Endothelial cell of umbilical vein (primary cell): ENCODE measurements at places on chromosomes 12 and 14. TPM values are rescaled to one million over a fixed set of nuclear protein-coding genes. Genes with fewer than 3 reads are reported as not detected.

LMNTD1 gene
- polyA plus RNA-seq = not detected in 2 replicates

RBM19 gene
- 13.2 and 15.2 TPM in 2 replicates for polyA plus RNA-seq

FAM234B gene
- polyA plus RNA-seq = 4.9 TPM in 2 replicates

CIT gene
- polyA plus RNA-seq = 13.3 and 14.1 TPM in 2 replicates

RAD9B gene
- polyA plus RNA-seq = 0.08 and 0.11 TPM in 2 replicates

AGAP2 gene
- 0.04 and 0.05 TPM in 2 replicates for polyA plus RNA-seq

SLCO1B1 gene
- not detected in 2 replicates for polyA plus RNA-seq

TFCP2 gene
- 7.1 and 10.2 TPM in 2 replicates for polyA plus RNA-seq

SERPINA5 gene
- polyA plus RNA-seq = 0.08 and 0.12 TPM in 2 replicates

RPGRIP1 gene
- polyA plus RNA-seq = not detected in 2 replicates

TRIM9 gene
- 0.02 TPM in 1 of 2 replicates, not detected in the other for polyA plus RNA-seq

KRT77 gene
- not detected in 2 replicates for polyA plus RNA-seq

KLHL33 gene
- polyA plus RNA-seq = not detected in 2 replicates

IKZF4 gene
- 2.5 and 3.4 TPM in 2 replicates for polyA plus RNA-seq

PRH1 gene
- polyA plus RNA-seq = 2.2 and 2.3 TPM in 2 replicates

RNF212B gene
- polyA plus RNA-seq = not detected in 2 replicates

- no peak for DNase-seq
These were observed 175.7 kb upstream of the DDHD1 start for GRCh38 chr14:53328841-53329240.

DNA sequence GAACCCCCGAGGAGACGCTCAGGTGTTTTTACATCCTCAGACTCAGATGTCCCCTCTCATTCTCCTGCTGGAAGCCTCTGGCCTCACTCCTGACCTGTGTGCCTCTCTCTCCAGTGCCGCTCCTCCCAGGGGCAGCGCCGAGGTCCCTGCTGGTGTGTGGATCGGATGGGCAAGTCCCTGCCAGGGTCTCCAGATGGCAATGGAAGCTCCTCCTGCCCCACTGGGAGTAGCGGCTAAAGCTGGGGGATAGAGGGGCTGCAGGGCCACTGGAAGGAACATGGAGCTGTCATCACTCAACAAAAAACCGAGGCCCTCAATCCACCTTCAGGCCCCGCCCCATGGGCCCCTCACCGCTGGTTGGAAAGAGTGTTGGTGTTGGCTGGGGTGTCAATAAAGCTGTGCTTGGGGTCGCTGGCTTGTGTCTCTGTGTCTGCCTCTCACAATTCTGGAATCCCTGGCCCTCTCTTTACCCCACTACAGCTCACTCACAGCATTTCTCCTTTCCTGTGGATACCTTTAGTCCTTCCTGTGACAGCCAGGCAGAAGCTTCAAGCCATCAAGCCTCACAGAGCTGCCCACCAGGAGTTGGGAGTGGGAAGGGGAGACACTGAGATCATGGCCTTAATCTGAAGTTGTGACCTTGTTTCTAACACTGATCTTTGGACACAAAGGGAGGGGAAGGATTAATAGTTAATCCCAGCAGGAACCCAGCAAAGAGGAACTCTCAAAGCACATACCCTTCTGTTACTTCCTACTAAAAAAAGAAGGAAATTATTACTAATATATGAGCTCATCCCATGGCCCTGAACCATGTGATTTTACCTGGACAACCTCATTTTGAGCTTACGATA is 1.1 kb upstream of the SOAT2 start:
- DNase-seq = no peak

- no peak for DNase-seq
These were observed 11.8 kb upstream of the HHIPL1 start for GRCh38 chr14:99633141-99633540.

- no peak for DNase-seq
These were observed 47.9 kb upstream of the NTF3 start for GRCh38 chr12:5384015-5384414.

DNA sequence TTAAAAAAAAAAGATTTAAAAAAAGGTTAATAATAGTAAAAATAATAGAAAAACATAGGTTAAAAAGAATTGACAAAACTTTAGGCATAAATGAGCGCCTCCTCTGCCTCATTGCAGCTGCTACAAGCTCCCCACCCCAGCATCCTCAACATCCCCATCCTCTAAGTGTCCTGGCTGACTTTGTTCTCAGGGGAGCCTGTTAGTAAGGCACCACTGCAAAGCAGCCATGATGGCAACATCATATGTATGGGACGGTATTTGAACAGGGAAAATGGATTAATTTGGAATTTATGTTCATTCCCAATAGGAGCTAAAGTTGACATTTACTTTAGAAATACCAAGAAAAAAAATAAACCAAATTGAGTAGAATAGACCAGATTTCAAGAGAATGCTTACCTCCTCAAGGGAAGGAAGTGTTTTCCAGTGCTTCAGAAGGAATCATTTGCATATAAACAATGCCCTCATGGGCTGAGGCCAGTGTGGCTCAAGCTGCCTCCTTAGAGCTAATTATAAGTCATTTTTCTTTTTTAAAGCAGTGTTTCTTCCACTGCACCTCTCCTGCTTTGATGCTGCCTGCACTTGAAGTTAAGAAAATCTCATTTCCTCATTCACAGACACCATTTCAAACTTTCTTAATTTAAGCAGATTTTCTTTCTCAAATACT is 59.6 kb downstream of the DACT1 start:
- no peak for DNase-seq

GRCh38 chr12:130953771-130954543 is at the start of gene ADGRD1:
TSS of gene ADGRD1 (plus strand) at chr12:130953907. CDS start at chr12:130954466, 559 bp downstream.
- DNase-seq = no peak

GRCh38 chr12:6145564-6145963 is 21.1 kb upstream of the VWF start:
- DNase-seq = peak; percentile 90

GRCh38 chr12:91250273-91250665 is 67.7 kb upstream of the DCN start:
- DNase-seq = no peak

- no peak for DNase-seq
These were observed 60.7 kb downstream of the SSPN start for GRCh38 chr12:26255893-26256645.

DNA sequence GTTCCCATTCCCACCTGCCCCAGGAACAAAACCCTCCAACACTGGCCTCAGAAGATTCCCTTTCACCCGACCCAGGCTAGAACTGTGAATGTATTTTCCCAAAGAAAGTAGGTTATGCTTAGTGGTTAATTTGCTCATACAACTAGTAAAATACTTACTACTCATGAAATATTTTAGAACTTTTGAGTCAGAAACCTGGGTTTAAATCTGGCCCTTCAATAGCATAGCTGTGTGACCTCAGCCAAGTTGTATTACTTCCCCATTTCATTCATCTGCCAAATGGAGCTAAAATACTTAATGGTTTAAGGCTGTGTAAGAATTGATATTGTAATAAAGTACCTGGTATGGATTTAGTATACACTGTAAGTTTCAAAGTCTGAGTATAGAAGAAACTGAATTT is 69.1 kb upstream of the DNM1L start:
- DNase-seq = no peak

DNA sequence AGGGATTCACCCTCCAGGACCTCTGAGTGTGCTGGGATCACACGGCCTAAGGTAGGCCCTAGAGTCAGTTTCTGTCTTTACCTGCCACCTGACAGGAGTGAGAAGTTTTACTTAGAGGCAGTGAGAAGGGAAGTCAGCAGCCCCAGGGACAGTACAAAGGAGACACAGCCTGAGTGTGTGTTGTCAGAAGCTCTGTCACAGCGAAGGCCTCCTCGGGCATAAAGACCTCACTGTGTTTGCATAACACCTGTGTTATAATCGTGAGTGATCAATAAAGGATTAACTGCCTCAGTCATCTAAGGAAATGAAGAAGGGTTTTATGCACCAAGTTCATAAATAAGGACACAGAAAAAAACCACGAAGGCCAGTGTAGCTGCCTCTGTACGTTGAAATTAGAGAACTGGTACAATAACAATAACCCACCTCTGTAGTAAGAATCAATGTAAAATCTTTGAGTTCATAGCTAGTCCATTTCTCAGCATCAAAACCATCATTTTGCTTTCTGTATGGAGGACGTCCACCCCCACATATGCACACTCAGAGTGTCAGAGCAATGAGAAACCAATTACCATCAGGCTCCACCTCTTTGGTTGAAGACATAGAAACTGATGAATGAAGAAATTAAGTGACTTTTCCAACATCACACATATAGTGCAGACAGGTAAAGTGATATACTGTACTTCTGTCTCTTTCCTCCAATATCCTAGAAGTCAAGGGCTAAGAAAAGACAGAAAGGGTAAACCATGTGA is 159.3 kb downstream of the DAD1 start:
- no peak for DNase-seq

GRCh38 chr12:110741341-110742095 is 1.2 kb downstream of the PPP1CC start:
- DNase-seq = peak; percentile 47

DNA sequence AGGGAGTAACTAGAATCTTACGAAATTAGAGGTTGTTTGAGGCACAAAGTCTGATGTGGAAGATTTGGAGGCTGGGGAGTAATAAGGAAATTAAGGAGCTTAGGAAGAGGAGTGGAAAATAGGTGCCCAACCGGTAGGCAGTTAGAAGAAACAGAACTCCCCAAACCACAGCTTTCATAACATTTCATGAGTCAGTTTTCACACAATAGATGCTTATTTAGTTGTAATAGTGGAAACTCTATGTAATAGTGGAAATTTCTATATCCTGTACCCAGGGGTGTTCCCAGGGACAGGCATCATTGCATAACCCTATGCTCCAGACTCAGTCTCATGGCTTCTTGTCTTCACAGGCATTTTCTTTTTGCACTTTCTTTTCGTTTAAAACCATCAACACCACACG is 8.3 kb downstream of the C3AR1 start:
- DNase-seq = no peak

- DNase-seq = peak; percentile 9
These were observed 162.5 kb downstream of the C12orf50 start for GRCh38 chr12:87866578-87867292.

DNA sequence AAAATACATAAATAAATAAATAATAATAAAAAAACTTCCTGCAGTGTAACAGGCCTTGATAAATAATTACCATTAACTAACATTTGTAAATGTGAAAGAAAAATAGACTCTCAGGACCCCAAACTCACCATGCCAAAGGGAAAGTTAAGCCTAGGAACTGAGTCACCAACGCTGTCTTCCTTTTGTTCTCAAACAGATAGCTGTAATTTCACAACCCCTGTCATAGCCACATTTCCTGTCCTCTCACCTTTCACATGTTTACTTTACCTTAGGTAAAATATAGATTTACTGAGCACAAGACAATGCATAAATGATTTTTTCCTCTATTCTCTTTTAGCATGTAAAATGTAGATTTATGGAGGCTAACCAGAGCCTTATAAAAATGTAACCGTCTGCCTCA is 35.9 kb upstream of the CHST11 start:
- DNase-seq = peak; percentile 59

GRCh38 chr14:46404865-46405811 is 246.4 kb downstream of the RPL10L start:
- DNase-seq = no peak

DNA sequence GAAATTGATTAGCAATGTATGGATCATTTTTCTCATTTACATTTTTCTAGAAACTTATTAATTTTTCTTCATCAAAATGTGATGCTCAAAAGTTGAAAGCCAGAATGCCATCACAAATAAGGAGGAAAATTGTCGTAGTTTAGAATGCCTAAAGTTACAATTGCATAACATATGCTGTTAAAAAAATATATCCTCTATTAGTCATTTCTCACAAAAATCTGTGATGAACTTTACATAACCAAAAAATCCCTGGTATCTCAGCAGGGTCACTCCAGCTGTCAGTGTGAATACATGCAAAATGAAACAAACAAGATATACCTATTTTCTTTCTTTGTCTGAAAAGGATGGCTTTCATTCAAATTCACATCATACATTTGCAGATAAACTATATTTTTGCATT is 358.9 kb downstream of the PAWR start:
- no peak for DNase-seq

GRCh38 chr12:92952394-92952793 is 23.3 kb upstream of the EEA1 start:
- no peak for DNase-seq

DNA sequence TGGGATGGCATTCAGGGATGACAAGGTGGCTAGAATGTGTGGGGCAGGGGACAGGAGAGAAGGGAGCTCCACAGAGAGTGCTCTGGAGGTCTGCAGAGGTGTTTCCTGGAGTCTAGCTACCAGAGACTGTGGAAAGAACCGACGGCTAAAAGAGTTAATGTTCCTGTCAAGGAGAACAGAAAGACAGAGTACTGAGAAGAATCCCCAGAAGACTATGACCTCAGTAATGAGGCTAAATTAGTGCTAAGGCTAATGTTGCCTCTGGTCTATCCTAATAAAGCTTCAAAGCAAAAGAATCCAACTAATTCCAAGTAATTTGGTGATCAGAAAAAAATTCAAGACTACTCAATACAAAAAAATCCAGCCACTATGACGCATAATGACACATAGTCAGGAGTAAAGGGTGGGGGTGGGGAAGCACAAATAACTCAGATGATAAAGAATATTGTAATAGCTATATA is 44.7 kb downstream of the FERMT2 start:
- DNase-seq = peak; percentile 75

GRCh38 chr12:60935981-60936761 is 1324.0 kb upstream of the USP15 start:
- no peak for DNase-seq

GRCh38 chr12:53456654-53457366 is 4.9 kb downstream of the PCBP2 start:
- no peak for DNase-seq

- DNase-seq = peak; percentile 62
These were observed at the start of gene PRKD1 for GRCh38 chr14:29927376-29928116. TSS of gene PRKD1 (minus strand) at chr14:29927847.

GRCh38 chr12:47882781-47883546 is 21.8 kb downstream of the VDR start:
- no peak for DNase-seq

- no peak for DNase-seq
These were observed 82.2 kb downstream of the ANO6 start for GRCh38 chr12:45298047-45298446.

DNA sequence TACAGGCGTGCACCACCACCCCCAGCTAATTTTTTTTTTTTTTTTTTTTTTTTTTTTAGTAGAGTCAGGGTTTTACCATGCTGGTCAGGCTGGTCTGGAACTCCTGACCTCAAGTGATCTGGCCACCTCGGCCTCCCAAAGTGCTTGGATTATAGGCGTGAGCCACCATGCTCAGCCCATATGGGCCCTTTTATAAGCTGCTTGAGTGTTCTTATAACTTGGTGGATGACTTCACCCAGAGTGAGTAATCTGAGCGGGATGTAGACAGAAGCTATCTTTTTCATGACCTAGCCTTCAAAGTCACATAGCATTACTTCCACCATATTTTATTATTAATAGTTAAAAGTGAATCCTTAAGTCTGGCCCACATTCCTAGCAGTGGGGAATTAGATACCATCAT is 16.4 kb downstream of the BBOF1 start:
- no peak for DNase-seq

DNA sequence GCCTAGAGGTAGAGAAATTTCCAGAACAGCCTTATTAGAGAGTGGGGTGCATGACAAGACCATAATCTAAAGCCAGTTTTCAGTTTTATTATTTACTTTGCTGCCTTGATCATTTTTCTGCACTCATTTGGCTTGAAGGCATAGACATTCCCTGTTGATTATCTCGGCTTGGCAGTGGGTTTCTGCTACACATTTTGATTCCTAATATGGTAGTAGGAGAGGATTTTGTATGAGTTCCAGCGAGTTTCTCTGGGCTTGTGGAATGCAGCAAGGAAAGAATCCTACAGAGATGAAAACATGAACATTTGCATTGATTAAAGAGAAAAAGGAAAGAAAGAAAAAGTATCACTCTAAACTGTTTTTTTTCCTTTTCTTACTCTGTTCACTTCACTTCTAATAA is 281.2 kb downstream of the PAWR start:
- DNase-seq = peak; percentile 37
